Stimulated activated memory B cell treated with anti-CD40 and anti-IgM and Interleukin-4, amounts not matched to agents 10 μg/mL and 1 μg/mL and 100 μg/mL, for 72 hours (primary cell): ENCODE measurements at places on chromosomes 1 and 21.

DNA sequence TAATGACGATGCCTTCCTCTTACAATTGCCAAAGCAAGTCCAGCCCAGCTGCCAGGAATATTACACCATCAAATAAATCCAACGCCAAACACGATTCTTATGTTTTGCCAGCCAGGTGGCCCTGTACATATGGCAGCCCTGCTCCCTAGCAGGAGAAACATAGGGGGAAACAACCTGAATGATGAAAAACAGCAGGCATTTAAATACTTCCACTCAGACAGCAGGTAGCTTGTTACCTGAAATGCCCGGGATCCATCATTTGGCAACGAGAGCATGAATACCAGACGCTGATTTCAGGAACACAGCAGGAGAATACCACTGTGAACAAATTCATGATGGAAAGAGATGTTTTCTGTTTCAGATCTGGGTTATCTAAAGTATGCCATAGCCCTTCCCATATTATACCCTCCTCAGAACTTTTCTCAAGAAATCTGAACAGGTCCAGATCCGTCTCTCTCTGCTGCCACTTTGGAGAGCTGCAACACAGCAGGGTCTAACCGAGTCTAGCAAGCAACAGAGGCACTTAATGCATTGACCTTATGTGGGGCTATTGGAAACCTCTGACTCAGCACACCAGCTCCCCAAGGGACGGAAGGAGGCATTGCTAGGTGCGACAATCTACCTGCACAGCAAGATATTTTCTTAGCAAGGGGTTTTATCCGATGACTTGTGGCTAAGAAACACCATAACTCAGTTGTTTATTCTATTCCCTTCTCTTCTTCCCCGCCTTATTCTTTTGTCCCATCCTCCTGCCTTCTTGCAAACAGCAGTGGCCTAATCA lies 166.3 kb downstream of the BARHL2 start:
- no peak overlapping the region for H3K4me3 ChIP-seq
- no peak overlapping the region for H3K27ac ChIP-seq
- ATAC-seq: no peak
- H3K4me1 ChIP-seq: no peaks in the 10 kb centered on the region
- no peaks in the 10 kb centered on the region for H3K27me3 ChIP-seq

DNA sequence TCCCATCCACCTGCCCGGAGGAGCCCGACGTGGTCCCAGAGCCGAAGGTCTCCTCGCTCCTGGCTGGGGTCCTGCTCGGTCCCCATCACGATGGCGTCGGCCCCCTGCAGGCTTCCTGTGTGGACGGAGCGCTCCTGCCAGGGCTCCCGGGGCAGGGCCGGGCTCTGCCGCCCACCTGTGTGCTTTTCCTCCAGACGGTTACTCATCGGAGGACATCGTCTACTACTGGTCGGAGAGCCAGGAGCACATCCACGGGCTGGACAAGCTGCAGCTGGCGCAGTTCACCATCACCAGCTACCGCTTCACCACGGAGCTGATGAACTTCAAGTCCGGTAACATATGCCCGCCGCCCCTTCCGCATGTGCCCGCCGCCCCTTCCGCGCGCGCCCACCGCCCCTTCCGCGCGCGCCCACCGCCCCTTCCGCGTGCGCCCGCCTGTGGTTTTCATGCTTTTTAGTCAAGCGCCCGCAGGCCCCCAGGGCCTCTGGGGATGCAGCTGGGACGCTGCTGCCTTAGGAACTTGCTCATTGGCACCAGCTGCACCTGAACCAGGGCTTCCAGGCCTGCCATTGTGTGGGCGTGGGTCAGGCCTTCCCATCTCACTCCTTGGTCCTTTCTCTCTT lies 8.9 kb downstream of the GABRD start:
- peak; percentile 25 for ATAC-seq
- no peaks in the 10 kb centered on the region for H3K4me1 ChIP-seq
- peak overlapping the region; percentile 26 for H3K4me3 ChIP-seq
- H3K27ac ChIP-seq: no peak overlapping the region
- peaks cover 26% of the 10 kb centered on the region for H3K27me3 ChIP-seq

DNA sequence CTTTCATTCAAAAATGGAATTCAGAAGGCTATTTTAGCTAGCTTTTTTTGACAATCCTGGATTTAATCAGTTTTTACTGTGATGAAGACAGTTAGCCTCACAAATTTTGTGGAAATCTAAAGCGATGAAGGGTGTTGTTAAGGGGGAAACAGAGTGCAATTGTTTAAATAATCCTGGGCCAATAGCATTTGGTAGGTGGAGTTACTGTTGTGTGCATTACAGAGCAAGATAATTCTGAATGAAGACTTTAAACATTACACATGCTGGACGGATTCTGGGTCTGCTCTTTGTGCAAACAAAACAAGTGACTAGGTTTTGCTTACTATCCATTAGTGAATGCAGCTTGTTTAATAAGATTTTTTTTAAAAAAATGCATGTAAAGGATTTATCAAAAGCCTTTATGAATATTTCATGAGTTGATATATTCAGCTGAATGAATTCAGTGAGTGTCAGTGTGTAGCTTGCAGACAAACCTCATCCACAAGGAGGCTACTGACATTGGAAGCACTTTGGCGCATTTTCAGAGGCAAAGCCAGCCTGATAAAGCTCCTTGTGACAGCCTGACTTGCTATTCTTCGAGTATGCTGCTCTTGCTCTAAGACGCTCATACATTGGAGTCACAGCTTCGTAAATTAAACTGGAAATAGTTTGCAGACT lies 199.6 kb downstream of the PDE4B start:
- H3K4me1 ChIP-seq: no peaks in the 10 kb centered on the region
- H3K36me3 ChIP-seq: no peaks in the 10 kb centered on the region
- no peak overlapping the region for H3K4me3 ChIP-seq
- no peak for ATAC-seq
- H3K27ac ChIP-seq: no peak overlapping the region

DNA sequence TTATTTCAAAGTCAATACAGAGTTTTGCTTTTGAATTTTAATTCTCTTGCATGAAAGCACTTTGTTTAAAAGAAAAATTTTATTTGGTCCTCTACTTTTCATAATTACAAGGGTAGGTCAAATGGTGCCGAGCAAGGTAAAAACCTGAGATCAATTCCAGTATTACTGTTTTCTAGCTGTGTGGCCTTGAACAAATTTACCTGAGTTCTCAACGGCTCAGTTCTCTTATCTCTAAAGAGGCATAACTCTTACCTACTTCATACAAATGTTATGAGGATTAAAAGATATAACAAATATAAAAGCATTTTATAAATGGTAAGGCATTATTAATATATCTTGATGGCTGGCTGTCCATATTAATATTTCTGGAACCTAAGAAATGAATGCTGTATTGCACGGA lies 42.5 kb downstream of the USP24 start:
- no peak overlapping the region for H3K27ac ChIP-seq
- peaks cover 58% of the 10 kb centered on the region for H3K36me3 ChIP-seq
- no peak for ATAC-seq
- H3K4me1 ChIP-seq: peaks cover 19% of the 10 kb centered on the region
- no peak overlapping the region for H3K4me3 ChIP-seq

DNA sequence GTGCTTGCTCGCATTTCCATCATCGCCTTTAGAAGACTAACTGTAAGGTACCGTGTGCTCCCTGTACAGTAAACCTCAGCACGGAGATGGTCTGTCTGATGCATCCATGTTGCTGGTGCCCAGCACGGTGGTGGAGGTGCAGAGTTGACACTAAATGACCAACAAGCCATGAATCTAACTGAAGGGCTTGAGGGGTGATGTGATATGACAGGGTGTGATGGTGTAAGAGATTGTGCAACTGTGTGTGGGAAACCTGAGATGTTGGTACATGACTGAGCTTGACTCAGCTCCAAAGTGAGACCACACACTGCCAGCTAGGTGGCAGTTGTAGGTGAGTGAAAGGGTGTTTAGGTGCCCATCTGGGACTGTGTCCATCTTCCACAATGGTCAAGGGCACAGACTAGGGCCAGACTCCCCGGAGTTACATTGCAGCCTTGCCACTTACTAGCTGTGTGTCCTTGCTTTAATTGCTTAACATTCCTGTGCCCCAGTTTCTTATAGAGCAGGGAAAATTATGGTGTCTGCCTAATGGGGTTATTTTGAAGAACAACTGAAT lies 21.4 kb downstream of the SLC2A1 start:
- H3K27ac ChIP-seq: peak overlapping the region; percentile 97
- peaks cover 73% of the 10 kb centered on the region for H3K36me3 ChIP-seq
- peak overlapping the region; percentile 37 for H3K4me3 ChIP-seq
- H3K27me3 ChIP-seq: no peaks in the 10 kb centered on the region
- peaks cover 99% of the 10 kb centered on the region for H3K4me1 ChIP-seq
- ATAC-seq: no peak

DNA sequence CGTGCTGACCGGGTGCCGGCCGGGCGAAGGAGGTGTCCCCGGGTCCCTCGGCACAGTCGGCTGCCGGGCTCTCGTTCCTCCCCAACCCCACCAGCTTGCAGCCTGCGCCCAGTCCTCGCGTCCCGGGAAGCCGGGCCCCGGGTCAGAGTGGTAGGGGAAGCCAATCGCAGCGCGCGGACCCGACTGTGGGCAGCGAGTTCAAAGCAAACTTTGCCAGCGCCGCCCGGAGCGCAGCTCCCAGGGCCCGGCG lies 328 bp downstream of the MYCL start:
- peaks cover 27% of the 10 kb centered on the region for H3K27me3 ChIP-seq
- peak; percentile 9 for ATAC-seq
- no peak overlapping the region for H3K27ac ChIP-seq
- peak overlapping the region; percentile 48 for H3K4me3 ChIP-seq
